ENCODE measurements at places on chromosomes 16 and 17. TPM values are rescaled to one million over a fixed set of nuclear protein-coding genes. Genes with fewer than 3 reads are reported as not detected.
A peak's percentile ranks its signal among the peaks of the same experiment; 100 is the strongest.

- no peak for DNase-seq
- no peak overlapping the region for H3K27ac ChIP-seq
- H3K36me3 ChIP-seq, result peaks cover 2% of the 10 kb centered on the region
- no peak overlapping the region for H3K4me3 ChIP-seq
These were observed 344.2 kb downstream of the CPPED1 start for GRCh38 chr16:12459391-12460063.

The SOCS3 gene
- total RNA-seq, result 14.4 TPM

DNA sequence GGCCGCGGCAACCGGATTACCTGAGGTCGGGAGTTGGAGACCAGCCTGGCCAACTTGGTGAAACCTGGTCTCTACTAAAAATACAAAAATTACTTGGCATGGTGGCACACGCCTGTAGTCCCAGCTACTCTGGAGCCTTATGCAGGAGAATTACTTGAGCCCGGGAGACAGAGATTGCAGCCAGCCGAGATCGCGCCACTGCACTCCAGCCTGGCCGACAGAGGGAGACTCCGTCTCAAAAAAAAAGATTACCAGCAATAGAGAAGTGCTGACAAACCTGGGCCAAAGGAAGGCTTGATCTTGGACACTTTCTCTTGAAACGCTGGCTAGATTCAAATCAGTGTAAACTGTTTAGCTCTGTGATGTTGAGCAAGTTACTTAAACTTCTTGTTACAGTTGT, 4.3 kb downstream of the MT1H start:
- no peak for DNase-seq
- peaks cover 11% of the 10 kb centered on the region for H3K4me1 ChIP-seq
- peaks cover 23% of the 10 kb centered on the region for H3K27me3 ChIP-seq
- no peak overlapping the region for H3K4me3 ChIP-seq

- H3K36me3 ChIP-seq, result peaks cover 3% of the 10 kb centered on the region
- no peak for DNase-seq
- no peak overlapping the region for H3K27ac ChIP-seq
- H3K4me1 ChIP-seq, result no peaks in the 10 kb centered on the region
These were observed 236.7 kb downstream of the RBFOX3 start for GRCh38 chr17:79374087-79374689.

- no peaks in the 10 kb centered on the region for H3K27me3 ChIP-seq
- no peak overlapping the region for H3K4me3 ChIP-seq
- no peak for DNase-seq
- peaks cover 1% of the 10 kb centered on the region for H3K36me3 ChIP-seq
- H3K4me1 ChIP-seq, result peaks cover 53% of the 10 kb centered on the region
- peak overlapping the region; percentile 45 for H3K27ac ChIP-seq
These were observed 37.4 kb downstream of the HIC1 start for GRCh38 chr17:2092253-2092652.

DNA sequence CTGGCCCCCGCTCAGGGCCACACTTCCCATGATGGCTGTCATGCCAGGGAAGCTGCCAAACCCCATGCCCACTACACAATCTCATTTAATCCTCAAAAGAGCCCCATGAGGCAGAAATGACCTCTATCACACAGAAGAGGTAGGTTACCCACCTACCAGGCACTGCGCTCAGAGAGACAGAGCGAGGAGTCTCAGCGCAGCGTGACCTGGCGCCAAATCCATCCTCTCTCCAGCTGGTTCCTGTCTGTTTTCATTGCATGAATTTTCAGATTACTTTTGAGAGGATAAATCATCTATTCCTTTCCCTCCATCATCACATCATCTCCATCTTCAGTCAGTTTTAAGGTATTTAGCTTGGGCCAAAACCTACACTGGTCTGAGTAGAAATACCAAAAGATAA, 101.5 kb upstream of the DNAH17 start:
- H3K36me3 ChIP-seq, result peaks cover 43% of the 10 kb centered on the region
- no peak for DNase-seq
- peak overlapping the region; percentile 95 for H3K27ac ChIP-seq
- H3K27me3 ChIP-seq, result no peaks in the 10 kb centered on the region

- DNase-seq, result no peak
- H3K36me3 ChIP-seq, result peaks cover 3% of the 10 kb centered on the region
- H3K4me1 ChIP-seq, result peaks cover 19% of the 10 kb centered on the region
- H3K4me3 ChIP-seq, result no peak overlapping the region
- no peak overlapping the region for H3K27ac ChIP-seq
These were observed 87.8 kb upstream of the CDH5 start for GRCh38 chr16:66278604-66279262.

The SLC5A2 gene
- not detected for total RNA-seq

- H3K4me3 ChIP-seq, result peak overlapping the region; percentile 90
- DNase-seq, result no peak
- H3K4me1 ChIP-seq, result peaks cover 33% of the 10 kb centered on the region
- H3K27me3 ChIP-seq, result no peaks in the 10 kb centered on the region
- H3K36me3 ChIP-seq, result no peaks in the 10 kb centered on the region
These were observed 2.8 kb upstream of the UBTF start for GRCh38 chr17:44222112-44222869.

The CDRT15L2 gene
- total RNA-seq, result not detected
